ENCODE measurements at places on chromosomes 3 and 15.

DNA sequence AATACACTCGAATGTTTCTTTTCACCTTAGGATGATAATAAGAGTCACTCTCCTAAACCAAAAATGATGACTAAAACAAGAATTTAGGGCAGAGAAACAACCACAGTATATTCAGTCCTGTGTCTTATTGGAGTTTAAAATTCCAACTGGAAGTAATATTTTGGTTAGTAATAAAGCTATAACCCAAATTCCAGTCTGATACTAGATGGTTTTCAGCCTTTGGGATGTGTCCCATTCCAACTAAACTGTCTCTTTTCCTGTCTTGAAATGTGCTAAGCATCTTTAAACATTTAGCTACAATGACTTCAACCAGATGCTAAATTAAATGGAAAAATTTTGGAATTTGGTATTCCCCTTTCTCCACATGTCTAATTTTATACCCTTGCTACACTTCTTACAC, 510.0 kb downstream of the ROBO1 start:
- DNase-seq: no peak

GRCh38 chr3:168116279-168116678, 20.6 kb upstream of the GOLIM4 start:
- DNase-seq: no peak

DNA sequence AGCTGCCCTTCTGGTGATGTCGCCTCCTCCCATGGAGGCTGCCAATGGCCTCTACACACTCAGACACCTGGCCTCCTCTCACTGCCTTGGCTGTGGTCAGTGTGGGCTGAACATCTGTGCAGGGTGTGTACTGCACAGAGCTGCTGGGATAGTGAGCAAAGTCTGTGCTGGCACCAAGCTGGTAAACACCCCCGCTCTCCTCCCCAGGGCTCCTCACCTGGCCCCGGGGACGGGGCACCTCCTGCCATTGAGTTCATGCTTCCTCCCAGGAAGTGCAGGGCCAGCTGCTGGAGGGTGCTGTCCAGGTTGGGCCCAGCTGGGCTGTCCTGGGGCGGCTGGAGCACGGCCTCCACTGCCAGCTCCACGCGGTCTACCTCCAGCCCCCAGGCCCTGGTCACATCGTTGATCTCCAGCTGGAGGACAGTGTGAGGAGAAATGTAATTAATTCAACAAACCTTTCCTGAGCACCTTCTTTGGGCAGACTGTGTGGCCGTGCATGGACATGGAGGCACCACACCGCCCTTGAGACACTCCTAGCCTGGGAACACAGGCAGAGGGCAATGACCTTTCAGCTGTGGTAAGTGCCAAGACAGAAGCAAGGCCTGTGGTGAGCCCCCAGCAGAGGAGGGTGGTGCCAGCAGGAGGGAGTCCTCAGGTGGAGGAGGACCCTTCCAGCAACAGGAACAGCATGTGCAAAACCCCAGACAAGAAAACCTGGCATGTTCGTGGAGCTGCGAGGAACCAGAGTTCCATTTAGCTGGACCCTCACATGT, 6.8 kb downstream of the STOML1 start:
- no peak for DNase-seq

DNA sequence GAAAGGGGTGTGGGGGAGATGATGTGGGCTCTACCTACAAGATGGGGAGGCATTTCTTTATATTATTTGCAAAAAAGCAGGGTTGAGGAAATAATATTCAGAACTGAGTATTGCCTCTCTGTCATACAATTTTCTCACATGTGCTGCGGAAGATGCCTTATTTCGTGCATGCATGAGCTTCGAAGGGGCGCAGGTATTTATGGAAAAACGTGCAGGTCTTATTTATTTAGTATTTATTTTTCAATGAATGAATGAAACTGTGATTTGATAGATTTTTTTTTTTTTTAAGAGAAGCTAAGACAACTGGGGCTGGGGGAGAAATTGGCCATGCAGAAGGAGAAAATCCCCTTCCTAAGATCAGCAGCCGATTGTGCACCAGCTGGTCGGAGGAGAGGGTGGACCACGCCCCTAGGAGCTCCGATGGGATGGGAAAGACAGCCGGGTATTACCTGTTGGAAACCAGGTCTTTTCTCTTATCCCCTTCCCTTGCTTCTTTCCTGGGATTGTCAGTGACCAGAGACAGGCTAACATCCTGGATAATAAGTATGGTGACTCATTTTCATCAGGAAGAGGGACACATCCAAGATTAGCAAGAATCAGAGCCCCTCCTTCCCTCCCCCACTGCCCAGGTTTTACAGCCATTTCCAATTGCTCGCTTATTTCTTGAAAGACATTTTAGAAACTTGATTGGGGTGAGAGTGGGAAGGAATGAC, 875 bp downstream of the GAP43 start:
- DNase-seq: no peak

DNA sequence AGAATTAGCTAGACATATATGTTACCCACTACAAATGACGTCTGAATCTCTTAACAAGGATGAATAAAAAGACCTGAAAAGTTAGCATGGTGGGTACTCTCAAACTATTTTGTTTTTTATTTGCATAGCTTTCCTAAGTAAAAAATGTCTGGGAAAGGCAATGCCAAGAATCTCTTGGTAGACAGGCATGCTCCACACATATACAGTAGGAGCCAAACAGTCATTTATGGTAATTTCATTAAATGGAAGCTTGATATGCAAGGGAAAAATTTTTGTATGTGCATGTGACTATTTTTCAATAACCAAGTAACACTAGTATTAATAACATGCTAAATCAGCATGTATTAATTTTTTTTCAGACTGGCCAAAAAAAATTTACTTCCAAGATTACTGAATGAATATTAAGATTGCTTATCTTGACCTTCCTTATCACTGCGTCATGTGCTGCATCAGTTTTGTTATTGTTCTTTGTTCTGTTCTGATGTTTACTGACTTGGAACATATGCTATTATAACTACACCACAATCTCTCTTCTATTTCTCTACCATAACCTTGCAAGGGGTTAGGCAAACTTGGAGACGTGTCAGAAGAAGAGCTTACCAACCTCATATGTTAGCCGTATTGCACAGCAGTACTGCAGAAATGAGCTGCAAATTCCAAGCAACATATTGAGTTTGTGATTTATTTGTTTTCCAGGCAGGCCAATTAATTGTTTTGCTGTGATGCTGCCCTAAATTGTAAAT, 255.3 kb downstream of the RBMS3 start:
- no peak for DNase-seq

DNA sequence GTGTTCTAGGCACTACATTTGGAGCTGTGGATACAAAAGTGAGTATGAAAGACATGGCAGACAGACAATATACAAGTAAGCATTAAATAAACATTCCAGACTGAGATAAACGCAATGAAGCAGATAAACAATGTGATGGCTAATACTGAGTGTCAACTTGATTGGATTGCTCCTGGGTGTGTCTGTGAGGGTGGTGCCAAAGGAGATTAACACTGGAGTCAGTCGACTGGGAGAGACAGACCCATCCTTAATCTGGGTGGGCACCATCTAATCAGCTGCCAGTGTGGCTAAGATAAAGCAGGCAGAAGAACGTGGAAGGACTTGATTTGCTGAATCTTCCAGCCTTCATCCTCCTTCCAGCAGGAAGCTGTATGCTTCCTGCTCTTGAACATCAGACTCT, 77.2 kb downstream of the CADPS start:
- no peak for DNase-seq

- DNase-seq: peak; percentile 84
Measured at GRCh38 chr15:29924750-29925149, 102.5 kb upstream of the TJP1 start.

DNA sequence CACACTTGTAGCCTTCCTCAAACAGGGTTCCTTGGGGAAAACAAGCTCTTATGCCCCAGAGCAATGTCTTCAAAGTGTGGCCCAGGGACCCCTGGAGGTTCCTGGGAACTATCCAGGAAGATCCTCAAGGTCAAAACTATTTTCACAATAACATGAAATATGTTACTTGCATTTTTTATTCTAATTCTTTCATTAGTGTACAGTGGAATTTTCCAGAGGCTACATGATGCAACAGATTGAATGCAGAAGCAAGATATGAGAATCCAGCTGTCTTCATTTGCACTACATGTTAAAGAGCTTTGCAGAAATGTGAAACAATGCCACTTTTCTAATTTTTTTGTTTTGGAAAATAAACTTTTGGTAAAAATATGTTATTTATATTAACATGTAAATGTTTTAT, 190.9 kb downstream of the SLC9A9 start:
- no peak for DNase-seq

All from LoVo (cell line).